Amygdala (tissue), 56 donors: ENCODE measurements at places on chromosomes 13 and 19.
A peak's percentile ranks its signal among the peaks of the same experiment; 100 is the strongest.

DNA sequence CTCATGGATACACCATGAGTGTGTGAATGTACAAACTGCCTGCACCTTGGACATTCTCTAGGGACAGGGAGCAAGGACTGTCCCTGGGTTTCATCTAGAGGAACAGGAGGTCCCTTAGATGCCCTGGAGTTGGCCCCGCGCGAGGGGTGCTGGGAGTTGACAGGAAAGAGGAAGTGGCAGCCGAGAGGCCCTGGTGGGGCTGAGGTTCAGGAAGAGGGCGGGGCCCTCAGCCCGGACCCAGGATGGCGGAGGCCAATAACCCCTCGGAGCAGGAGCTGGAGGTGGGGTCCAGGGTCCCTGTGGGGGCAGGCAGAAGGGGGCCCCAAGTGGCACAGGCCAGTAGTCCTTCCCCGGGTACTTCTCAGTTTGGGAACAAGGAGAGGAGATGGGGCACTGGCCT is 6.9 kb downstream of the PKN1 start:
- no peak for DNase-seq

GRCh38 chr13:97135883-97136282 is 86.2 kb upstream of the MBNL2 start:
- no peak for DNase-seq

GRCh38 chr13:112132142-112132541 is 65.2 kb downstream of the SOX1 start:
- no peak for DNase-seq

- no peak for DNase-seq
Measured at GRCh38 chr13:20686167-20686566, 17.3 kb upstream of the IL17D start.

DNA sequence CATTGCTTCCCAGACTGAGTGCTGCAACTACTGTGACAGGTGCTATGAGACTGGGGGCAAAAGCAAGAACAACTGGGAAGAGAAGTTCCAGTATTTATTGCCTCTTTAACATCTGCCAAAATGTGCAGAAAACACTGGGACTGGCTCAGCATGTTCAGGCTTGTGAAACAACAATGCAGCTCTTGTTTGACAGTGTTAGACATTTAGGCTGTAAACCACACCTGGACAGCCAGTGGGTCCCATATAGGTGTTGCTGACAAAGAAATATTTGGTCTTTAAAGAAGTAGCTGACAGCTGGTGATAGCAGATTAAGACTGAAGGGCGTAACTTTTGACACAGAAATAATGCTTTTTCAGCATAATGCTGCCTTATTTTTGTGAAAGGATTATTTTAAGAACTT is 88.1 kb downstream of the STOML3 start:
- DNase-seq = no peak

DNA sequence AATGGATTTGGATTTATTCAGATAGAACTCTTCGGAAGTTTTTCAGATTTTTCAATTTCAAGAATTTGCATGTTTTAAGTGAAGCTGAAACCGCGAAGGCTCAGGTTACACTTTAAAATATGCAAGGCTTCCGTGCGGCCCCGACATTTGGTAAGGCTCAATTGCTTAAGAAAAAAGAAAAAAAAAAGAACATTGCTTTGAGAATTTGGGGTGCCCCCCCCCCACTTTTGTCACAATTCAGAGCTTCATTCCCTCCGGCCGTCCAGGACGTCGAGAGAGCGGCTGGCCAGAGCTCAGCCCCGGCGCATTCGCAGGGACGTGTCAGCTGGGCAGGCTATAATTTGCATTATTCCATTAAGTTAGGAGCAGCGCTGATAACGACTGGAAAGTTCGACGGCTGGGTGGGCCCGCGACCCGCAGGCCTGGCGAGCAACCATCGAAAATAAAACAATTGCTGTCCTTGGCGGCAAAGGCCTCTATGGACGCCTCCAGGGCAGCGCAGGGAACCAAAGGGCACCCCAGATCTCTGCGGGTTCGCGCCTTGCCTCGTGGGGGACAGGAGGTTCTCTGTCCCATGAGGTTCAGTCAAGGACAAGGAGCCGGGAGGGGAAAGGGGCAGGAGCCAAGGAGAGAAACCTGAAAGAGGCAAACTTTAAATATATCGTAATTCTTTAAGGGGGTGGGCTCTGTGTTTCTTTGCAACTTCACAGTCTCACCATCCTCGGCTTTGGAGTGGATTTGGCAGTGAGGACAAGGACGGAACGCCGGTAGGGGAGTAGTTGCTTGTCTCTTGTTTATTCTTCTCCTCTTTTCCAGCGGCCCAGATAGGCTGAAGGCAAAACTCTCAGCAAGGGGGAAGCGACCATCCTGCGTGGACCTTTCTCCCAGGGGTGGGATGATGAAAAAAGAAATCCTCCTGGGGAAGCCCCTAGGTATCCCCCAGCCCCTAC is 7.0 kb downstream of the SOX21 start:
- DNase-seq = no peak

- DNase-seq = no peak
Measured at GRCh38 chr13:21330126-21330861, 128.8 kb downstream of the ZDHHC20 start.

GRCh38 chr19:56956503-56957226 is 116.1 kb upstream of the PEG3 start:
- DNase-seq = no peak

DNA sequence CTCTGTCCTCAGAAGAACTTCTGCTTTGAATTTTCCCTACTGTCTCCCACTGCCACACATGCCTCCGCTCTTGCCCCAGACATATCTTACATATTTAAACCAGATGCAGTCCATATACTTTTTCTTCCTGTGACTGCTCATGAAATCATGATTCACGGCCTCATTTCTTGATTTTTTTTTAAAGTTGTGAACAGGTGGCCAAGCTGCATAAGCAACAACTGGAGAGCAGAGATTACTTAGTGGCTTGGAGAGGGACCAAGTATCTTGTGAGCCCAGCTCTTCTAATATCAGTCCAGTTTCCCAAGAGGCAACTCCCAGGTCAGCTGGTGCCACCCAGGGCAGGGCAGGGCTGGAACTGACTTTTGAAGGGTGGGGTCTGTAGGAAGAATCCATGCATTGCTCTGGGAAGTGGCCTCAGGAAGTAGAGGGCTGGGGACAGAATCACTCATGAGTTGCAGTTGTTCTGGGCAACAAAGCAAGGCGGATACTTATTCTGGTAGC is 152.4 kb downstream of the LMO7 start:
- no peak for DNase-seq

DNA sequence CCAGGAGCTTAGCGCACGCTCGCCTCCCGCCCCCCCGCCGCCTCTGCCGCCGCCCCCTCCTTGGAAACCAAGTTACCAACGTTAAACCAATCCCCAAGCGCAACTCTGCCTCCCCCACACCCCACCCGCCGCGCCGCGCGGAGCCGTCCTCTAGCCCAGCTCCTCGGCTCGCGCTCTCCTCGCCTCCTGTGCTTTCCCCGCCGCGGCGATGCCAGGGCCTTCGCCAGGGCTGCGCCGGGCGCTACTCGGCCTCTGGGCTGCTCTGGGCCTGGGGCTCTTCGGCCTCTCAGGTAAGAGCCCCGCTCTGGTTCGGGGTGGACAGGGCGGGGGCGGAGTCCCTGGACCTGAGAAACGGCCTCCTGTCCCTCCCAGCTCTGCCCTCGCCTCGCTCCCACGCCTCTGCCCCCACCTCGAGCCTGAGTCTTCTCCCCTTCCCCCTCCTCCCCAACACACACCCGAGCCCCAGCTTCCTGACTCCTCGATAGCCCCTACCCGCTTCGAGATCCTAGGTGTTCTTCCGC is at the start of gene ICAM5:
ICAM5 (plus strand) TSS at position 117 of the 521 bp plus-strand sequence; CDS start at position 209, 92 bp downstream.
- no peak for DNase-seq

GRCh38 chr13:88651531-88651930 is 980.4 kb downstream of the SLITRK5 start:
- DNase-seq = no peak

DNA sequence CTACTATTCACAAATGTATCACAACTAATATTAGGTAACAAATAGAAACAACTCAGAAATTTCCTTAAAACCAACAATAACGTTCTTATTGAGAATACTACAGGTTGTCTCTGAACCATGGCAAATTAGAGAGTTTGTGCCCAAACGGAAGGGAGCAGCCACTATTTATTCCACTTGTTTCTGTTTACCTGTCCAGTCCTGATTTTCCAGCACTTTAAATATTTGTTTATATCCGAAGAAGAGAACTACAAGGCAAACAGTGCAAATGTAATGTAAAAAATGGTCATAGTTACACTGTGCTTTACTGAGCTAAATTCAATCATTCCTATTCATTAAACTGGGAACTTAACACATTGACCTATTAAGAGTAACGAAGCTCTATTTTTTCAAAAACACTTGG is 9.2 kb downstream of the SUCLA2 start:
- no peak for DNase-seq

- no peak for DNase-seq
Measured at GRCh38 chr19:12244370-12244769, 50.3 kb downstream of the ZNF44 start.

DNA sequence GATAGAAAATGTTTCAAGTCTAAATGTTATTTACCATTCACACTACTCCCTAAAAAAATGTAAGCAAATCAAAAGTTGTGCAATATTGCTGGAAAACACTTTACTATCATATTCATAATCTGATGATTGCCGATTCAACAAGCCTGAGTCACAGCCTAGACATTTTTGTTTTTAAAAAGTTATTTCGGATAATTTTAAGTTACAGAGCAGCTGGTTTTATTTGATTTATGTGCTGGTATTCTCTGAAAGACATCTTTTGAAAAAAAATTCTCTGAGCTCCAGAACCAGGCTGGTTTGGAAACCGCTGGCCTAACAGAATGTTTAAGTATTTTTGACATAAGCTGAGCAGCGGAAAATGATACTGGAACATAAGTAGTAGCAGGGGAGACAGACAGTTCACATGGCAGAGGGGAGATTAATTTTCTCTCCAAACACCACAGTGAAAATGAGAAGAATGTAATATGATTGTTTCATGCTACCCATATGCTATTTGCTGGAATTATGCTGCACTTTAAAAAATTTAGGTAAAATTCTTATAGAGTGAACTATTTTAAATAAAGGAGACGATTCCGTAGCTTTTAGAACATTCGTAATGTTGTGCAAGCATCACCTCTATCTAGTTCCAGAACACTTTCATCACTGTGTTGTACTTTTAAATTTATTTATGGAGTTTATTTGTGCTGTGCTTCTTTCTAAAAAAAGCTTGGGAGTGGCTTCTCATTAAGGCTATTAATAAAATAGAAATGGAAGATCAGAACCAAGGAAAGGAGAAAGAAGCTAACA is 36.1 kb downstream of the TBC1D4 start:
- no peak for DNase-seq

DNA sequence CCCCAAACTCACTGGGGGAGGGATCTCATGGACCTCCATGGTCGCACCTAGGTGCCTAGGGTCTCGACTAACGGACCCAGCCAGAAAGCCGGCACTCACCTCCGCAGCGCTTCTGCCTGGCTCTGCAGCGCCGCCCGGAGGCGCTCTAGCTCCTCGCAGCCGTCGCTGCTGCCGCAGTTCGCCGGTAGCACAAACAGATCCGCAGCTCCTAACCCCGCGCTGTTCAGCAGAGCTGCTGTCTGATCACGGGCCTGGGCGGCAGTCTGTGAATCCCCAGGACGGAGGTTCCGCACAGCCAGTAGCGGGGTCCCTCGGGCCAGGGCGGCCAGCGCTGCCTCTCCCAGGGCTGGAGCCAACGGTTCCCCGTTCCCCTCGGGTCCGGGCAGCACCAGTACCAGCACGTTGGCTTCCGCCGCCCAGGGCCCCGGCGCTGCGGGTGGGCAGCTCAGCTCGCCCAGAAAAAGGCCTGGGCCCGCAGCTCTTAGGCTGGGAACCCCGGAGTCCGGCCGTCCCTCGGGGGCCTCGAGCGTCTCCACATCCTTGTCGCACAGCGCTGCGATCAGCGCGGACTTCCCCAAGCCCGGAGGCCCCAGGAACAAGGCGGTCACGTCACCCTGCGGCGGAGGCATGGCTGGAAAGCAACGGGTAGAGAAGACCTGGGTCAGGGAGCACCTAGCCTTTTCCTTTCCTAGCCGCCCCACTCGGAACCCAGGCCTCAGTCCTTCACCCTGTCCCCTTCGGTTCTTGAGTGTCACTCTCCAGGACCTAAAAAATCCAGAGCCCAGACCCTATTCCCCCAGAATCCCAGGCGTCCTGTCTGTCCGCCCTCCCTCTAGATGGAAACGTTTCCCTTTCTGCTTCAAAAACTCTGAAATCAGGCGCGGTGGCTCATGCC is 977 bp downstream of the IRGQ start:
- no peak for DNase-seq

GRCh38 chr13:107450431-107450830 is 764.9 kb downstream of the LIG4 start:
- no peak for DNase-seq

- DNase-seq = no peak
Measured at GRCh38 chr19:6587093-6587820, 3.7 kb downstream of the CD70 start.

- no peak for DNase-seq
Measured at GRCh38 chr19:12202250-12202649, 39.4 kb downstream of the ZNF136 start.

DNA sequence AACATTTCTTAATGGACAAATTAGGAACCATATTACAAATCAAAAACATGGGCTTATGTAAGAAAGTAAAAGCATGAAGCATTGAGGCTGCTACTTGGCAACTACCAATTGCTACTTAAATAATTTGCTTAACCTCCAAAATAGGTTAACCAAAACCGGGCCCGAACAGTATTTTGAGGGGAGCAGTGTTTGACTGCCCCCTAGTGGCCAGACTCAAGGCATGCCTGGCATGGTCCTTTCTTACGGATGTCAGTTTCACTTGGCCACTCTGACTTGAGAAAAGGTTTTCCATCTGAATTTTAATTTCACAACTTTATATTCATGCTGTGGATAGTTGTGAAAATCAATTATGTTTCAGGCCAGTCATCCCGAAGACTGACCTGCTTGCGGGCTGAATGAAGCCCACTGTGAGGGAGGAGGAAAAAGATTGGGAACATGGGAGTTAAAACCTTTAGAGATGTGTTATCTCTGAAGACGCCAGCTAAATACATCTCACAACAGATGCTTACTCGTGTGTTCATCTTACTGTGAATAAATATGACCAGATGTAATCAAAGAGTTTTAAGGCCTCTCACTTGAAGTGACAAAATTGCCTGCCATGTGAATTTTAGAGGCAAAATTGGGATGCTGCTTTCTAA is 2.9 kb downstream of the RXFP2 start:
- peak; percentile 34 for DNase-seq

GRCh38 chr13:110409581-110409992 is 102.5 kb downstream of the COL4A2 start:
- DNase-seq = no peak

- no peak for DNase-seq
Measured at GRCh38 chr19:33156334-33156733, 24.4 kb downstream of the WDR88 start.

GRCh38 chr19:34461375-34462100 is 20.0 kb upstream of the WTIP start:
- DNase-seq = no peak

- no peak for DNase-seq
Measured at GRCh38 chr19:18029617-18030338, 21.8 kb downstream of the ARRDC2 start.

GRCh38 chr13:26549713-26550112 is 7.8 kb upstream of the WASF3 start:
- no peak for DNase-seq
